ENCODE measurements at places on chromosomes 7 and 10. TPM values are rescaled to one million over a fixed set of nuclear protein-coding genes. Genes with fewer than 3 reads are reported as not detected.

- no peaks in the 10 kb centered on the region for H3K4me1 ChIP-seq
- H3K36me3 ChIP-seq = no peaks in the 10 kb centered on the region
- H3K4me3 ChIP-seq = no peak overlapping the region
- H3K27me3 ChIP-seq = no peaks in the 10 kb centered on the region
- H3K27ac ChIP-seq = no peak overlapping the region
- DNase-seq = no peak
These were observed 62.1 kb upstream of the LYZL2 start for GRCh38 chr10:30691639-30692015.

DNA sequence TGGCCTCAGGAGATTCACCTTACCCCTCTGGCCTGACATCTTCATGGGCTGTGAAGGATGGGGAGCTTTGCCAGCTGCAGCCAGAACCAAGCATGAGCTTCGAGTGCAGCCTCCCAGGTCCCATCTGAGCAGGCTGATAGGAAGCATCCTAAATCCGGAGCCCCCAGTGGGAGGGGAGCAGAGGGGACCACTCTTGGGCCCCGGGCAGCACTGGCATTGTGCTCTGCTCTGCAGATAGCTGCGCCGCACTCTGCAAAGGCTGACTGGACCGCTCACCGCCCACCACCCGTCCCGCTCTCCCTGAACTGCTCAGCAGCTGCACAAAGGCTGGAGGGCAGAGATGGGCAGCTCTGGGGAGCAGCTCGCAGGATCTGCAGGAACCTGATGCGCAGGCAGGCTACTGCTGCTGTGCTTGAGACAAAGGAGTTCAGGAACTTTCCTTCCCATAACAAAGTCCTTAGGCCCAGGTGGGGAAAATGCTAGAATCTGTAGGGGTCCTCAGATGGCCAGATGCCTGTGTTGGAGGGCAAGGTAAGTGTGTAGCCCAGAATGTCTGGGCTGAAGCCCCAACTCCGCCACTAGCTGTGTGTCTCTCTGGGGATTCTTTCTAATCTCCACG lies 51.8 kb downstream of the ARHGAP22 start:
- no peak overlapping the region for H3K27ac ChIP-seq
- no peaks in the 10 kb centered on the region for H3K36me3 ChIP-seq
- no peaks in the 10 kb centered on the region for H3K27me3 ChIP-seq
- peaks cover 2% of the 10 kb centered on the region for H3K4me1 ChIP-seq

The MMP21 gene
- total RNA-seq = 1.5 TPM

- H3K4me1 ChIP-seq = no peaks in the 10 kb centered on the region
- no peaks in the 10 kb centered on the region for H3K27me3 ChIP-seq
- no peak for DNase-seq
- no peaks in the 10 kb centered on the region for H3K36me3 ChIP-seq
These were observed 12.8 kb upstream of the CARD11 start for GRCh38 chr7:3056234-3057065.

GRCh38 chr7:35248576-35249536 lies 5.0 kb downstream of the TBX20 start:
- peaks cover 2% of the 10 kb centered on the region for H3K4me1 ChIP-seq
- H3K36me3 ChIP-seq = no peaks in the 10 kb centered on the region
- H3K27ac ChIP-seq = no peak overlapping the region
- no peak overlapping the region for H3K4me3 ChIP-seq
- no peak for DNase-seq
- H3K27me3 ChIP-seq = no peaks in the 10 kb centered on the region

DNA sequence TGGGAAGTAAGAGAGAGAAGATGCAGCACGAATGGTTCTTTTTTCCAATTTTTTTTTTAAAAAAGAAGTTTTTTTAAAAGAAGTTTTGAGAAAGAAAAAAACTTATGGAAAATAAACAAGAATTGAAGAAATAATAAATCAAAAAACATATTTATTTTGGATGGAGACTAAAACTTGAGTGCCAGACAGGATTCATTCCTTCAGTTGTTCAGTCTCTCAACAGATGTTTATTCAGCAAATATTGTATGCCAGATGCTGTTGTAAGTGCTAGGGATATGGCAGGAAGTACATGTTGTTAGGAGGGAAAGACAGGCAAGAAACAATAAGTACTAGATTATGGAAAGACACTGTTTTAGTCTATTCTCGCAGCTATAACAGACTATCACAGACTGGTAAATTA lies 750.7 kb upstream of the PHF14 start:
- H3K27me3 ChIP-seq = no peaks in the 10 kb centered on the region
- H3K36me3 ChIP-seq = no peaks in the 10 kb centered on the region
- no peaks in the 10 kb centered on the region for H3K4me1 ChIP-seq
- no peak overlapping the region for H3K4me3 ChIP-seq
- no peak overlapping the region for H3K27ac ChIP-seq
- DNase-seq = no peak

DNA sequence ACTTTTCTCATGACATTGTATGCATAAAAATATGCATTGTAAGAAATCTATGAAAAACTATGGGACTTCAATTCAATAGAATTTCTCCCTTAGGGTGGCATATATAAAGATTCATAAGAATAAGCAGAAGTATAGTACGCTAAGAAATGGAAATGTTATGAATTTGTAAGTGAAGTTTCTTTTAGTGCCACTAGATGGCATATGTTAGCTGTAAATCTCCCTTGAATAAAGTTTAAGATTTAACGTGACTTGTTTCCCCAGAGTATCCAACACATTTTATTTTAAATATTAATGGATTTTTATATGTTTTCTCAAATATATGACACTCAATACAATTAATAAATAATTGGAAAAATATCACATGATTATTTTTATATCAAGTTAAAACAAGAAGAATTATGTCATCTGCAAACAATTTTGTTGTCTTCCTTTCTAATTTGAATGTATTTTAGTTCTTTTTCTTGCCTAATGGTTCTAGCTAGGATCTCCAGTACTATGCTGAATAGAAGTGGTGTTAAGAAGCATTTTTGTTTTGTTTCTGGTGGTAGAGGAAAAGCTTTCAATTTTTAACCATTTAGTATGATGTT lies 287.2 kb downstream of the HGF start:
- no peak for DNase-seq
- no peaks in the 10 kb centered on the region for H3K4me1 ChIP-seq
- no peak overlapping the region for H3K4me3 ChIP-seq
- H3K27ac ChIP-seq = no peak overlapping the region
- H3K36me3 ChIP-seq = no peaks in the 10 kb centered on the region

- no peak for DNase-seq
- H3K36me3 ChIP-seq = no peaks in the 10 kb centered on the region
- no peaks in the 10 kb centered on the region for H3K27me3 ChIP-seq
- H3K4me1 ChIP-seq = no peaks in the 10 kb centered on the region
- no peak overlapping the region for H3K4me3 ChIP-seq
These were observed 203.5 kb upstream of the ZNF32 start for GRCh38 chr10:43852149-43852548.

GRCh38 chr10:34135515-34135914 lies 679.6 kb downstream of the PARD3 start:
- no peak overlapping the region for H3K4me3 ChIP-seq
- H3K27me3 ChIP-seq = no peaks in the 10 kb centered on the region
- no peak overlapping the region for H3K27ac ChIP-seq
- no peak for DNase-seq
- H3K36me3 ChIP-seq = no peaks in the 10 kb centered on the region

The CNNM1 gene
- 3.9 TPM for total RNA-seq

GRCh38 chr10:36450380-36450779 lies 675.0 kb upstream of the ANKRD30A start:
- no peaks in the 10 kb centered on the region for H3K36me3 ChIP-seq
- no peak for DNase-seq
- H3K27ac ChIP-seq = no peak overlapping the region
- H3K27me3 ChIP-seq = no peaks in the 10 kb centered on the region
- no peak overlapping the region for H3K4me3 ChIP-seq

The C10orf53 gene
- total RNA-seq = not detected

GRCh38 chr7:43872406-43873110 lies 3.2 kb upstream of the MRPS24 start:
- no peak for DNase-seq
- H3K4me3 ChIP-seq = no peak overlapping the region
- no peaks in the 10 kb centered on the region for H3K36me3 ChIP-seq
- no peaks in the 10 kb centered on the region for H3K27me3 ChIP-seq
- no peak overlapping the region for H3K27ac ChIP-seq

Measured in ovary (tissue), 10 donors.